ENCODE measurements at places on chromosomes 12 and 14.
A peak's percentile ranks its signal among the peaks of the same experiment; 100 is the strongest.

DNA sequence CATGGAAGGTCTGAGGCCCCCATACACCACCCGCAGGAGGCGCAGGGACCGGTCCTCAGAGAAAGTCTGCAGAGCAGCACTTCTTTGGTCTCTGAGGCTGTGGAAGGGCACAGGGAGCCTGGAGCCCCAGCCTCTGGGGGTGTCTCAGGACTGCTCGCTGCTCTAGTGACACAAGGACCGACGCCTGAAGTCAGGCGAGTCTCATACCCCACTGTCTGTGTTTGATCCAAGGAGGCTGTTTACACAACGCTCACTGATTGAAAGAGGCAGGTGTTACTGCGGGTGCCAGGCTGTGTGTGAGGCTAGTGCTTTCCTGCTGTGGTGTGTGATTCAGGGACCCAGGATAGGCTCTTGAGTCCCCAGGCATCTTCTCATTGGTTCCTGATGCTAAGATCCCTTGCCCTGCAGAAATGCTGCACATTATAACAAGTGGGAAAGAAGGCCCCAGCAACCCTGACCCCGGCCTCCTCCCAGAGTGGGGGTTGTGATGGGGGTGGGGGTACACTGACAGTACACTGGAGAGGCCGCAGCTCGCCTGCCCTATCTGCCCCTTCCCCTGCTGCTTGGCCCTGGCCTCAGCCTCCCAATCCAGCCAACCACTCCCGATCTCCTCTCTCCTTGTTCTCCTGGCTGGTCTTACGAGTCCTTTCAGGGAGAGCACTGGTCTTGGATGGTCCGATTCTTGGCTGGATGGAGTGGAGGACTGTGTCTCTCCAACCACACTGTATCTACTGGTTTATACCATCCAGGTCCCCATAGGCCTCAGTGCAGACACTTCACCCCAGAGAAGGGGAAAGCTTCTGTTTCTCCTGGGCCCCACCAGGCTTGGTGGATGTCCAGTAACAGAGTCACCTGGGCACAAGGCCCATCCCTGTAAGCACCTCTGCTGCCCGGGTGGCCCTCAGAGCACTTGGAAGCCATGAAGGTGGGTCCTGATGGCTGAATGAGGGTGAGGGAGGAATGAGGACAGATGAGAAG is 6.6 kb downstream of the CACNA2D4 start:
- DNase-seq = no peak

DNA sequence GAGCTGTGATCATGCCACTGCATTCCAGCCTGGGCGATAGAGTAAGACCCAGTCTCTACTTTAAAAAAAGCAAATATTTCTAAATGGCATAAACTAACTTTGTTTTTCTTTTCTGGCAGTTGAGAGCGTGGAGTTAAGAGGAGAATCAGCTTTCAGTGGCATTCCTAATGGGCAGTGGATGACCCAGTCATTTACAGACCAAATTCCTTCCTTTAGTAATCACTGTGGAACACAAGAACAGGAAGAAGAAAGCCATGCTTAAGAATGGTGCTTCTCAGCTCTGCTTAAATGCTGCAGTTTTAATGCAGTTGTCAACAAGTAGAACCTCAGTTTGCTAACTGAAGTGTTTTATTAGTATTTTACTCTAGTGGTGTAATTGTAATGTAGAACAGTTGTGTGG is 21.2 kb downstream of the TDG start:
- no peak for DNase-seq

- DNase-seq = no peak
Measured at GRCh38 chr12:78886719-78887407, 22.3 kb downstream of the SYT1 start.

- no peak for DNase-seq
Measured at GRCh38 chr12:131671276-131671675, 39.6 kb upstream of the SFSWAP start.

DNA sequence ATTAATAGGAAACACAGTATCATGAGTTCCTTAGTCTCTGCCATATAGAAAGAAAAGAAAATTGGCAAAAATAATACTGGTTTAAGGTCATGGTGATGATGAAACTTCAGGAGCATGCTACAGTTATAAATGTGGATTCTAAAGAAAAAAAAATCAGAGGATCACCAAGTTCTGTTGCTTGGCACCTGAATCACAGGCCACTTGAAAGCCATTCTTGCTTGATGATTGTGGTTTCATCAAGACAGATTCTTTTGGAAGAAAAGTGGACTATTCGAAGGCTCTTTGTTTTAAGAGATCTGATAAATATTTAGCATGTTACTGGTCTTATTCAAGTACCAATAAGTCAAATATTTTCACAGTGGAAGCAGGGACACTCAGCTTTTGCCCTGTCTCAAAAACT is 148.9 kb downstream of the SAMD4A start:
- no peak for DNase-seq

GRCh38 chr14:75370416-75371205 is 57.2 kb upstream of the JDP2 start:
- no peak for DNase-seq

DNA sequence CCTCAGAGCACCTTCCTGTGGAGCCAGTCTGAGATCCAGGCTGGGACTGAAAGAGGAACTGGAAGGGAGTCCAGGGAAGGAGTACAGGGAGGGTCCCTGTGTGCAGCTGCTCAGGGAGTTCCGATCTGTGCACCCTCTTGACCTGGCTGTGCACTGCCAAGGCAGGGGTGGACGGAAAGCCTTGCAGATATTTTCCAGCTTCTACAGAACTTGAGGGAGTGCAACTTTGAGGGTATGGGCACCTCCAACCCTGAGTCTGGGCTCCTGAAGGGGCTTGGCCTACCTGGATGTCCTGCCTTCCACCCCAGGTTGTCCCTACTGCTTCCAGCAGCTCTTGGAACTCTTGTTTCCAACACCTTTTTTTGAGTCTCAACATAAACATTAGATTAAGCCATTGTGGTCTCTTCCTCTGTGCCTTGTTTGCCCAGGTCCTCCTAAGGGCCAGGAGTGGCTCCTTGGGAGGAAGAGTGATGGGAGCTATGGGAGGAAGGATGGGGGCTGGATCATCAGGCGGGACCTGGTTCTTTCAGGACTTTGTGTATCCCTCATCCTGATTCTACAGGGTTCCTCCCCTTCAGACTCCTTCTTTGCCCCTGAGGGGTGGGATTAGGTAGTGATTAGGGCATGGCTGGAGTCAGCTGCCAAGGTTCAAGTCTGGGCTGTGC is 3.5 kb downstream of the KRT7 start:
- DNase-seq = no peak

- DNase-seq = no peak
Measured at GRCh38 chr12:2960996-2961616, 1.9 kb downstream of the TEAD4 start.

GRCh38 chr14:96243785-96244184 is 12.2 kb upstream of the BDKRB1 start:
- DNase-seq = no peak

DNA sequence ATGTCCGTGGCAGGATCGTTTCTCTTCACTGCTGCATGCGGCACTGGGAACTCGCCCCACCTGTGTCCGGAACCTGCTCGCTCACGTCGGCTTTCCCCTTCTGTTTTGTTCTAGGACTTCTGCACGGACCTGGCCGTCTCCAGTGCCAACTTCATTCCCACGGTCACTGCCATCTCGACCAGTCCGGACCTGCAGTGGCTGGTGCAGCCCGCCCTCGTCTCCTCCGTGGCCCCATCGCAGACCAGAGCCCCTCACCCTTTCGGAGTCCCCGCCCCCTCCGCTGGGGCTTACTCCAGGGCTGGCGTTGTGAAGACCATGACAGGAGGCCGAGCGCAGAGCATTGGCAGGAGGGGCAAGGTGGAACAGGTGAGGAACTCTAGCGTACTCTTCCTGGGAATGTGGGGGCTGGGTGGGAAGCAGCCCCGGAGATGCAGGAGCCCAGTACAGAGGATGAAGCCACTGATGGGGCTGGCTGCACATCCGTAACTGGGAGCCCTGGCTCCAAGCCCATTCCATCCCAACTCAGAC is 1.2 kb downstream of the FOS start:
- peak; percentile 54 for DNase-seq

DNA sequence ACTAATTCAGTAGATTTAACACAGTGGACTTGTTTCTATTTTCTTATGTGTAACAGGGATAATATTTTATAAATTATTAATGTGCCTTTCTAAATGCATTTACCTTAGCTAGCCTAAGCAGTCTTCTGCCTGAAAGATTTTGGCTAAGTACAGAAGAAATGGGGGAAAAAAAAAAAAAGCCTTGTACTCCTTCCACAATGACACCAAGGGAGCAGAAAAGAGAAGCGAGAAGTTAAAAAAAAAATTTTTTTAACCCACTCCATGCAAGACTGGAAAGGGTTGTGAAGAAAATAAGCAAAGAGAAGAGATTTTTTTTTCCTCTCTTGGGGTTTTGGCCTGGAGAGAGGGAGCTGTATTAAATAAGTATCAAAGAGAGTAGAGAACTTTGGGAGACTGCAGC is 28.7 kb downstream of the NELL2 start:
- no peak for DNase-seq

DNA sequence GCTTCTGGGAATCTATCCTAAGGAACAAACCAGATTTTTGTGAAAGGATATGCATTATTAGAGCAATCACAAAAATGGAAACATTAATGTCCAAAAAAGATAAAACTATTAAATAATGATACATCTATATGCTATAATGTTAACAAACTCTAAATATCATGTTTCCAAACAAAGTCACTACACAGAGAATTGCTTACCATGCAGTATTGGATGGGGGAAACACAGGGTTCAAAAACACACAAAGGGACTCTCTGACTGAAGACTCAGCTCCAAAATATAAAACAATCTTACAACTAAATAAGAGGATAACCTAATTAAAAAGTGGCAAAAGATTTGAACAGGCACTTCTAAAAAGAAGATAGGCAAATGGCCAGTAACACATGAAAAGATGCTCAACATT is 304.2 kb downstream of the DPF3 start:
- no peak for DNase-seq

- no peak for DNase-seq
Measured at GRCh38 chr12:25438638-25439037, 114.4 kb downstream of the LMNTD1 start.

DNA sequence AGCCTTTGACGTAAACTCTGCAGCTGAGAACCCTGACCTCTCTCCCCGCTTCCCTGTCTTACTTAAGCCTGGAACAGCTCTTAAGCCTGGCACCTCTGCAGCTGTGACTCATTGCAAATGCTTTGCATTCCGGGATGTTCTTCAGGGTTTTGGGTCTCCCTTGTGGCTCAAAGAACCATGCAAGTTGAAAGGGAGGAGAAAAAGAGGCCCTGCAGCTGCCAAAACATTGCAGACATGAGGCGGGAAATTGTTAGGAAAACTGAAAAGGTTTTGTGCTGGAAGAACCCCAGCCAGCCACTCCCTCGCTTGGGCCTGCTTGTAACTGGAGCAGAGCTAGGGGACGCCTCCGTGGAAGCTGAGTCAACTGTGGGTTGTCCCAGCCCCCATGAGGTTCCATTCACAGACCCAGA is 60.2 kb upstream of the FERMT2 start:
- no peak for DNase-seq

All from CD4-positive, alpha-beta T cell treated with Interleukin-15 for 1 hour (primary cell).